Activated naive CD8-positive, alpha-beta T cell treated with anti-CD3 and anti-CD28 coated beads, Interleukin-2, amount 50 U/mL, for 16 hours (primary cell): ENCODE measurements at places on chromosomes 16 and 17.

- DNase-seq = no peak
Measured at GRCh38 chr17:70021726-70022125, 53.3 kb upstream of the KCNJ16 start.

DNA sequence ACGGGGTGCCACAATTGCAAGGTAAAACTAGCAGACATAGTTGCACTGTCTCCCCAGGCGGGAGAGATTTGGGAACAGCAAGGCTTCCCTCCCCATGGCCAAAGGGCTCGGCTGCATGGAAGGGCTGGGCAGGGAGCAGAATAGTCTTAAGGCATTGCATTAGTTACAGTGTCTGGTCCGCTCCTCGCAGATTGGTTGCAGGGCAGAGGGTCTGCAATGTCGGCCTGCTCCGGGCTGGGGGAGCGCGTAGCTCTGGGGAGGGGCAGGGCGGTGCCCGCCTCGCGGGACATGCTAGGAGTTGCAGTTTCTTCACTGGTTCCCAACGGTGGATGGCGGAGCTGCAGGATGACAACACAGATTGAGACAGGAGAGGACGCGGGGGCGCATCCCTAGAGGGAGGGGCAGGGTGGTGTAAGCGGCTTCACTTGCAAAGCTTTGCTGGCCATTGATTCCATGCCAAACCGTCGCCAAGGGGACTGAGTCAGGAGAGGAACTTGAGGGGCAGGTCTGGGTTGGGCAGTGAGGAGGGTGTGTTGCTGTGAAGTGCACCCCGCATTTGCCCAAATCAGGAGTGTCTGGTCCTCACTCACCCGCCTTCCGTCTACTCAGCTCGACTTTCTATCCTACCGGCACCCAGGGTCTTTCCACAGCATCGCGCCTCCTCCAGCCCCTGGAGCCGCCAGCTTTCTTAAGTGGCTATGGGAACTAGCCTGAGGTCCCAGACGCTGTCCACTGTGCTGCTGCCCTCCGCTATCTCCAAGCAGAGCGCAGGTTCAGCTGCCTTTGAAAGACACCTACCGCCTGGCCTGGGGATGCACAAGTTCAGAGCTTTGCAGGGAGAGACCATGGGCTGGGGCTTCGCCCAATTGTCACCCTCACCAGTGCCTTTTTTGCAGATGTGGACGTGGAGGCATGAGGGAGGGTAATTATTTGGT lies 1748.9 kb downstream of the TP53TG3F start:
- DNase-seq = no peak

GRCh38 chr17:9549215-9549614 lies 26.4 kb downstream of the STX8 start:
- no peak for DNase-seq

GRCh38 chr17:72726936-72727335 lies 365.6 kb downstream of the SLC39A11 start:
- no peak for DNase-seq

- no peak for DNase-seq
Measured at GRCh38 chr16:24141466-24141865, 114.7 kb upstream of the CACNG3 start.
